HCT116 (cell line): ENCODE measurements at places on chromosomes 5 and 9.

GRCh38 chr5:151470439-151470838, 23.0 kb downstream of the SLC36A1 start:
- DNase-seq, result no peak

GRCh38 chr5:1545126-1545804, 21.5 kb upstream of the LPCAT1 start:
- DNase-seq, result no peak

GRCh38 chr9:135479469-135480052, at the start of gene PPP1R26:
PPP1R26 (plus strand) TSS chr9:135479782; CDS start chr9:135484511, 4,729 bp downstream.
- no peak for DNase-seq

DNA sequence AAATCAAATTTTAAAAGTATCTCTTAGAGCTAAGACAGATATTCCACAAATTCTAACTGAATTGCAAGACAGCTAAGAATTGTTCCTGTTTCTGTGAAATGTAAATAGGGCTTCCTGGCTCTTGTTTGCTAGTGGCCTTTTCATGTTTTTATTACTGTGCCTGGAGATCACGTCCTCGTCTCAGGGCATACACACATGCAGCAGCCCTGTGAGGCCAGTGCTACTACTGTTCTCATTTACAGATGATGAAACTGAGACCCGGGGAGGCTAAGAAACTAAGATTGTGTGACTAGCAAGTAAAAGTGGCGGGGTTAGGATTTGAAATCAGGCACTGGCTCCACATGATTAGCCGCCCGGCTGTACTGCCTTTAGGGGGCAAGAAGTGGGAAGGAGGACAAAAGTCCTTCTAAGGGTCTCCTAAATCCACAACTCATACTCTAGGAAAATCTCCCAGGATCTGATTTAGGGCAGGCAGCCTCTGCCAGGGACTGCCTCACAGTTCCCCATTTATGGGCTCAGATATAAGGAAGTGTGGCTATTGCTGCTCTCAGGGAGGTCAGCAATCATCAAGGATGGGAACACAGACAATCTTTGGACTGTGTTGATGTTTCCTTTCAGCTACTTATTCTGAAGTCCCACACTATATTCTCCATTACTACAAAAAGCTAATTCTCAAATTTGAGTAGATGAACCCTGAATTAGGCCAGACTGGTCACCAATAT, 7.9 kb downstream of the PRUNE2 start:
- DNase-seq, result no peak

GRCh38 chr9:78101247-78101646, 69.6 kb upstream of the GNAQ start:
- DNase-seq, result no peak

- DNase-seq, result no peak
Observed at GRCh38 chr9:133057006-133057405, 4.8 kb upstream of the CEL start.

DNA sequence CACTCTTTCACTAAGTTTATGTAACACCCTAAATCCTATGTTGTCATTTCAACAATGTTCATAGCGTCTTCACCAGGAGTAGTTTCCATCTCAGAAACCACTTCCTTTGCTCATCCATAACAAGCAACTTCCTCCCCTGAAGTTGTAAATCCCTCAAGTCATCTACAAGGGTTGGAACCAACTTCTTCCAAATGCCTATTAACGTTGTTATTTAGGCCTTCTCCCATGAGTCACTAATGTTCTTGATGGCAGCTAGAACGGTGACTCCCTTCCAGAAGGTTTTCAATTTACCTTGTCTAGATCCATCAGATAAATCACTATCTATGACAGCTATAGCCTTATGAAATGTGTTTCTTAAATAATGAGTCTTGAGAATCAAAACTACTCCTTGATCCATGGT, 73.3 kb upstream of the TARS1 start:
- DNase-seq, result no peak

DNA sequence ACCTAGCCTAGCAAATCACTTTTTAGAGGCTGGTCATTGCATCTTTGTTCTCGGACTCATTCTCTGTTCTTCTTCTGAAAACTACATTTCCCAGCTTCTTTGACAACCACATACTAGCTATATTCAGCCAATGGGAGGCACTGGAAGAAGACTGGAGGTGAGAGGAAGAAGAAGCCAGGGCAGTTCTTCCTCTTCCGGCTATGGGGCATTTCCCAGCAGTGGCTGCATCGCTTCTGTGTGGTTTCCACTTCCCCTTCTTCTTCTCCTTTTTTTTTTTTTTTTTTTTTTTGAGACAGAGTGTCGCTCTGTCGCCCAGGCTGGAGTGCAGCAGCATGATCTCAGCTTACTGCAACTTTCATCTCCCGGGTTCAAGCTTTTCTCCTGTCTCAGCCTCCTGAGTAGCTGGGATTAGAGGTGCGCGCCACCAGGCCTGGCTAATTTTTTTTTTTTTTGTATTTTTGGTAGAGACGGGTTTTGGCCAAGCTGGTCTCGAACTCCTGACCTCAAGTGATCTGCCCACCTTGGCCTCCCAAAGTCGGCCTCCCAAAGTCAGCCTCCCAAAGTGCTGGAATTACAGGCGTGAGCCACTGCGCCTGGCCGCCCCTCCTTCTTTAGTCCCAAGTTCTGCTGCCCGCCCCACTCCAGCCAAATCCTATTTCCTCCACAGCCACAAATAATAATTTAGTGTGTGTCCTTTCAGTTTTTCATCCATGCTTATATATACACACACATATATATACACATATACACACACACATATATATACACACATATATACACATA, 6.9 kb upstream of the UBAP1 start:
- DNase-seq, result no peak

DNA sequence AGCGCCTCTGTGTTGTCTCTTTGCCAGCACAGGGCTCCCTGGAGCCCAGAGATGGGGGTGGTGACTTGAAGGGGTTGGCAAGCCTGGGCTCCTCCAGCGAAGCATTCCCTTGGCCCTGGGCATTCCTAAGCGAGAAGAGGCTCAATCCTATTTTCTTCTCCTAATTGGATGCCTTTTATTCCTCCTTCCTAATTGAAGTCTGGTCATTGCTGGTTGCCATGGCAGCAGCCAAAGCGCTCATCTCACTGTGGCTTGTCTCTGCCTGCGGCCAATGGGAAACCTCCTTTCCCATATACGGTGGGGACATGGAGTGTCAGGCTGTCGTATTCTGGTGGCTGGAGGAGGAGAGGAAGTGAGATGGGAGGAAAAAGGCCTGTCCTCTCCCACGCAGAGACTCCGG, 52.3 kb upstream of the RARS1 start:
- no peak for DNase-seq

DNA sequence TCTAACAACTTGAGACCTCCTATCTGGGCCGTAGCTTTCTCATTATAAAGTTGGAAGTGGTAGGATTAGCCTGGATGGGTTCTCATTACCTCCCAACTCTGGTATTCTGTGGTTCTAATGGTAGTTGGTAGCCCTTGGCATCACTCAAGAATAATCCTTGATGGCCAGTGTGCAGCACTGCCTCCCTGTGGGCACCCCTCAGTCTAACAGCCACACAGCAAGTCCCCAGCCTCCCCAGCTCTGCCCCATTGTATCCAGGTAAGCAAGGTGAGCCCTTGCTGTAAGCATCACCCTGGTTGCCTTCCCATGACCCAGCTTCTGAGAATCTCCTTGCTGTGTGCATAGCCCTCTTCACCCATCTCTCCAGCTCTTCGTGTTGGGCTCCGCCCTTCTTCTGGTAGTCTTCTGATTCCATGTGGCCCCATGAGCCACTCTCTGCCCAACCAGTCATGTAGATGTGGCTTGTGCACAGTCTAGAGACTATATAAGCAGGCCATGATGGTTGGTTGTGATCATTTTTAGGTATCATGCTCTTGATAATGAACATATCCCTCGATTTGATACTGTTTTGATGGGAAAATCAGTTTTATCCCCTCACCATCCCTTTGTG, 57.6 kb upstream of the GRHPR start:
- DNase-seq, result no peak

- DNase-seq, result no peak
Observed at GRCh38 chr9:133953976-133954709, 38.0 kb downstream of the VAV2 start.

DNA sequence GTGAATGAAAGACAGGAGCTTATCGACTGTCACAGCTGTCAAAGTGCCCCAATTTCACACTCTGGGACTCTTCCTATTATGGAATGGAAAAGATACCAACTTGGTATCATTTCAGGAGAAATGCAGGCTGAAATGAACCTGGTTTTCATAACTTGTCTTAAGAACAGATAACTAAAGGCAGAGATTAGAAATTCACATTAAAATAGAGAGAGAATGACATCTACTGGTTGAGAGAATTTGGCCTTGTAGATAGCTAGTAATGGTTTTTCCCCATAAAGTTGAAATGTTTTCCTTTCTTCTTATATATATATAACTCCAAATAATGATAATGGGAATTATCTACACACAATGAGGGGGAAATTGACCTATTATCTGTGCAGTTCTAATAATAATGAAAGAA, 600.2 kb upstream of the CCNG1 start:
- DNase-seq, result no peak

- no peak for DNase-seq
Observed at GRCh38 chr9:137198051-137198901, 2.3 kb downstream of the TPRN start.

GRCh38 chr5:151150471-151151262, 6.9 kb downstream of the ANXA6 start:
- no peak for DNase-seq

DNA sequence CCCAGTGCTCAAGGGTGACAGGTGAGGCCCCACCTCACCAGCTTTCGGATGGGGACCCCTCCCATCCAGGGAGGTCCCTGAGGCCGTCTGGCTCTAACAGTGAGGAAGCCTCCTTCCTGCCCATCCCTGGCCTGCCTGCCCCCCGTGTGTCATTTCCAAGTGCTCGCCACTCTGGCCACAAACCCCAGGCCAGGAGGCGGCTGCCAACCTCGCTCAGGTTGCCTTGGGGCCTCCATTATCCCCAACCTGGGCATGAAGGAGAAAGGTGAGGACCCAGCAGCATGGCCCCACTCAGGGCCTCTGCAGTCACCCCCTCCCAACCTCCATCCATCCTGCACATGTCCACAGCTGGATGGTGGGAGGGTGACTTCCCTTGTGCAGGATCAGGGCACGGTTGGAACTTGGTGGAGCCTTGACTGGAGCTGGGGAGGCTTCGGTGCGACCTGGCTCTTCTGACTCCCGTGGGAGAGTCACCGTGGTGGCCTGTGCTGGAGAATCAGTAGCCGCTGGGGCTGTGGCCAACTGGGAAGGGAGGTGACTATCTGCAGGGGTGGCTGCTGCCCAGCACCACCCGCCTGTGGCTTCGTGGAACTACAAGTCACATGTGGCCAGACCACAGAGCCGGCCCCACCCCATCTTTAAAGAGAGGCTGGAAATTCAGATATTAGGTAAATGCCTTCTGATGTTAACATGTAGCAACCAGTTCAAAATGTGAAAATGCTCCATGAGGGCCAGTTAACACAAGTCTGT, 37.5 kb upstream of the GFPT2 start:
- no peak for DNase-seq

- DNase-seq, result no peak
Observed at GRCh38 chr5:18000744-18001143, 366.5 kb downstream of the TAF11L14 start.
